Stomach (tissue), 19 donors: ENCODE measurements at places on chromosomes 4 and X. TPM values are rescaled to one million over a fixed set of nuclear protein-coding genes. Genes with fewer than 3 reads are reported as not detected.

The APLN gene
- 0.18 TPM for total RNA-seq

The JADE3 gene
- total RNA-seq: 0.58 TPM

The IGSF1 gene
- not detected for total RNA-seq

GRCh38 chr4:126986828-126987227 is 645.9 kb upstream of the INTU start:
- no peak overlapping the region for H3K27ac ChIP-seq
- H3K36me3 ChIP-seq: no peaks in the 10 kb centered on the region
- DNase-seq: no peak
- no peaks in the 10 kb centered on the region for H3K4me1 ChIP-seq
- no peak overlapping the region for H3K4me3 ChIP-seq
- H3K27me3 ChIP-seq: no peaks in the 10 kb centered on the region

GRCh38 chr4:8675906-8676305 is 83.3 kb downstream of the CPZ start:
- H3K4me3 ChIP-seq: no peak overlapping the region
- H3K27me3 ChIP-seq: no peaks in the 10 kb centered on the region
- H3K4me1 ChIP-seq: no peaks in the 10 kb centered on the region
- H3K36me3 ChIP-seq: no peaks in the 10 kb centered on the region

DNA sequence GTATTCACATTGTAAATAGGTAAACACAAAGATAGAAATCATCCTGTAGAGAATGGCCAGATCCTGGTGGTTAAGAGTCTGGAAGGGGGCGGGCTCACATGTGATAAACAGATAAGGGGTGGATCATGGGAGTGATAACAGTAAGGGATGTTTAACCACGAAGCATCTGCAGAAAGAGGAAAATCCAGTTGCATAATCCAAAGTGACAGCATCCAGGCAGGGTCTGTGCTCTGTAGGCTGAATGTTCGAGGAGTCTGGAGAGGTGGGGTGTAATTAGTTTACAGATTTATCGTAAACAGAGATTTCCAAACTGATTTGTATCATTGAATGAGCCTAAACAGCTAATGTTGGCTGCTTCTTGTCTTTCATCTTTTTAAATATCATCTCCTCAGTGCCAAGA is 1009.8 kb upstream of the SLIT2 start:
- H3K4me3 ChIP-seq: no peak overlapping the region
- H3K27ac ChIP-seq: no peak overlapping the region
- no peaks in the 10 kb centered on the region for H3K27me3 ChIP-seq
- DNase-seq: no peak

DNA sequence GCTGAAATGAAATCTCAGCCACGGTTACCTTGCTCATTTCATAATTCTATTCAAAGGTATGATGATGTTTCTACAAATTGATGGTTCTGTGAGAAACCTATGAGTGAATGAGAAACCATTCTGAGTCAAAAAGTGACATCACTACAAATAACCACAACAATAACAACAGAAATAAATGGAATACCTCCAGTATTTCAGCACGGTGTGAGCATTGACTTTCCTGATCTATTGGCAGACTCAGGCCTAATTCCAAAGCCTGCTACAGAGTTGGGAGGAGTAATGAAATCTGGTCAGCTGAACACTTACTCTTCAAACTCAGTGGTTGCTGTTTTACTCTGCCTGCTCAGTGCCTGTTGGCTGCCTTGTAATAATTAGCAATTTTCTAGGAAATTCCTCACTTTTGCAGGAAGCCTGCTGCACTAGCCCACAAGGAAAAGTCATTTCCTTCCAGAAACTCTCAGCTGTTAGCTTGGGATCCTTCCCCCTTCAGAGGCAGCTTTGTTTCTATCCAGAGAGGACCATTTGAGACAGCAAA is 18.8 kb upstream of the SYNPO2 start:
- H3K27me3 ChIP-seq: no peaks in the 10 kb centered on the region
- no peak overlapping the region for H3K4me3 ChIP-seq
- no peaks in the 10 kb centered on the region for H3K36me3 ChIP-seq
- H3K4me1 ChIP-seq: peaks cover 14% of the 10 kb centered on the region

DNA sequence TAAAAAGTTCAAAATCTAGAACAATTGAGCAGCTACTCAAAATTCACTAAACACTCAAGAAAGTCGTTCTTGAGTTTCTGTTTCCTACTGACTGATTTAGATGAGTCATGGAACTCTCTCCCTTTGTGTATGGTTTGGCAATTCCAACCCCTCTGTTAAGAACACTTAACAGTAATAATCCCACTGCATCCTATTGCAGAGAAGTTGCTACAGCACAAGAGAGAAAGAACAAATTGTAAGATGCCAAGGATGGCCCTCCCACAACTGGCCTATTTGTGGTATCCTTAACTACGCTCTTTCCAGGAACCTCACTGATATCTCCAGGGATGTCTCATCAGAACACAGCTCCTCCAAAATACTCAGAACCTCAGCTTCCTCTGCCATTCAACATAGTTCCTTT is 701.8 kb upstream of the TENM3 start:
- H3K27me3 ChIP-seq: no peaks in the 10 kb centered on the region
- H3K4me3 ChIP-seq: no peak overlapping the region
- no peak overlapping the region for H3K27ac ChIP-seq
- no peaks in the 10 kb centered on the region for H3K4me1 ChIP-seq
- no peak for DNase-seq
- H3K36me3 ChIP-seq: no peaks in the 10 kb centered on the region

DNA sequence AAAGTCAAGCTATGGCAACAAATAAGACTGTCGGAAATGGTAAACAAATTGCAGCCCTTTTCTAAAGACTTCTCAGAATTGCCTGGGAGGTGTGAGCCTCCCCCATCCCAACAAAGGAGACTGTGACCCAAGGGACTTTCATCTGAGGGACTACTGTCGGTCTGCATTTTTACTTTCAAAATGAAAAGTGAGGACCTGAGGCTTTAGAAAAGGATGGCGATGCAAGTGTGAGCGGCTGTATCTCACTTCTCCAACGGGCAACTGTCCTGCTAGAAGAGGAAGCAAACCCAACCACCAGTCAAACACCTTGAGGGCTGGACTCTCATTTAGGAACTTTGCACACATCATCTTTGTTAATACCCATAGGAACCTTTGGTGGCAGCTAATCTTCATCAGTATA is 62.6 kb upstream of the CLNK start:
- H3K4me3 ChIP-seq: no peak overlapping the region
- no peaks in the 10 kb centered on the region for H3K4me1 ChIP-seq
- no peaks in the 10 kb centered on the region for H3K36me3 ChIP-seq
- H3K27ac ChIP-seq: no peak overlapping the region

DNA sequence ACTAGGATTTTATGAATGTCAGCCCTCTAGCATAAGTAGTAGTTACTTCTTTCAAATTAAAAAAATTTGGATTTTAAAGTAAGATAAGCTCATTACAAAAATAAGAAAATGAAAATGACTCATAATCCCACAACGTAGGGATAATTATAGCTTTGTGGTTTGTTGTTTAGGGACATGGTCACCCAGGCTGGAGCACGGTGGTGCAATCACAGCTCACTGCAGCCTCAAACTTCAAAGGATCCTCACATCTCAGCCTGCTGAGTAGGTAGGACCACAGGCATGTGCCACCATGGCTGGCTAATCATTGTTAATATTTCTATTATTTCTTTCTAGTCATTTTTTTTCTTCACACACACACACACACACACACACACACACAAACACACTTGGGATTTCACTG is 57.6 kb downstream of the PLAC1 start:
- no peaks in the 10 kb centered on the region for H3K27me3 ChIP-seq
- H3K36me3 ChIP-seq: no peaks in the 10 kb centered on the region
- H3K4me1 ChIP-seq: no peaks in the 10 kb centered on the region
- no peak overlapping the region for H3K4me3 ChIP-seq

DNA sequence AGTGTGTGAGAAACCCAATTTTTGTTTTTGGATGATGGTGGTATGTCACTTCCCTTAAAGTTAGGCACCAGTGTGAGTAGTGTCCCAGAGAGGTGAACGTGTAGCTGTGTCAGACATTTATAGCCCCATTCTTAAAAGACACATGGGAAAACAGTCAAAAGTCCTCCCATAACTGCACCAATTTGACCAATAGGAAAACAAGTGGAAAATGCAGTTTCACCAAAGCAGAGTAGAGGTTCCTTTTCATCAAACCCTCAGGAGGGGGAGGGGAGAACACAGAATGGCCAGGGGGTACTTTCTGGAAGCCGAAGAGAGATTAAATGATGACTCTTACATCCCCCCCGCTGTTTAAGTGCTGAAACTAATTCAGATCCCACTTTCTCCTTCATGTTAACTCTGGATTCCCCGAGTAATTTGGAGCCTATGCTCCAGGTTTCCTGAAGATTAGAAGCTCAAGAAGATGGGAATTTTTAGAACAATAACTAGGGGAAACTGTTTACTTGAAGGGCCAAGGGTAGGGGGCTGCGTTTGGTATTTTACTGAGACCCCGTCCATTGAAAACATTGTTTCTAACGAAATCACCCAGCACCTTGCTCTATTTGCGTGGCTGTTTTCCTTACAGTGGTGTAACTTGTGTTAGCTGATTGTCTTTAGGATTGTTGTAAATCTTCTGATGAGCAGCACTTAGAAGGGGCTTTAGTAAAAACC is 2.1 kb upstream of the LEF1 start:
- H3K36me3 ChIP-seq: no peaks in the 10 kb centered on the region
- no peak overlapping the region for H3K27ac ChIP-seq

- H3K4me3 ChIP-seq: no peak overlapping the region
- H3K27me3 ChIP-seq: no peaks in the 10 kb centered on the region
- no peaks in the 10 kb centered on the region for H3K4me1 ChIP-seq
- H3K27ac ChIP-seq: no peak overlapping the region
- no peaks in the 10 kb centered on the region for H3K36me3 ChIP-seq
- DNase-seq: peak; percentile 26
Observed at GRCh38 chr4:121034017-121034416, 38.3 kb downstream of the NDNF start.

DNA sequence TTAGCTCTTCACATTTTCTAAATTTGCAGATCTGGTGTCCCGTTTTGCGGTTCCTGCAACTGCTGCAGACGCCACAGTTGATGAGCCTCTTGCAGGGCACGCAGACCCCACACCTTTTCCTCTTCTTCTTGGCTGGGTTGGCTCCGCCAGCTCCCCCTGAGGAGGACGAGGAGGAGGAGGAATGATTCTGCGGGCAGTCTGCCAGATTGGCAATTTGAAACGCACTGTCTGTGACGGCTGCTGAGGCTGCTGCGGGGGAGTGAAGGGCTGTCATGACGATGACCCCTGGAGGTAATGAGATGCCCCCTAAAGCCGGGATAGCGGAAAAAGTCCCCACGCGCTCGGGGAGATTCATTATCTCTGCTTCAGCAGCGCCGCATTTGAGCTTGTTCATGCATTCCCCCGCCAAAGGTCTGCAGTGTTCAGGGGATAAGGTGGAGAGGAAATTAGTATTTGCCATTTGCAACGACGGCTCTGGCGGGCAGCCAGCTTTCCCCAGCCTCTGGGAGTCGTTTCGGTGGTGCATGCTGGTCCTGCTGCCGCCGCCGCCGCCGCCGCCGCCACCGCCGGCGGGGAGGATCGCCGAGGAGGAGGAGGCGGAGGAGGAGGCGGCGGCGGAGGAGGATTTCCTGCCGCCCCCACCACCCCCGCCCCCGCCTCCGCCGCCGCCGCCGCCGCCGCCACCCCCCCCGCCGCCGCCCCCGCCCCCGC is 3.8 kb downstream of the CXXC4 start:
- H3K27ac ChIP-seq: peak overlapping the region; percentile 76
- H3K4me3 ChIP-seq: peak overlapping the region; percentile 65
- peaks cover 13% of the 10 kb centered on the region for H3K4me1 ChIP-seq
- peak; percentile 93 for DNase-seq

DNA sequence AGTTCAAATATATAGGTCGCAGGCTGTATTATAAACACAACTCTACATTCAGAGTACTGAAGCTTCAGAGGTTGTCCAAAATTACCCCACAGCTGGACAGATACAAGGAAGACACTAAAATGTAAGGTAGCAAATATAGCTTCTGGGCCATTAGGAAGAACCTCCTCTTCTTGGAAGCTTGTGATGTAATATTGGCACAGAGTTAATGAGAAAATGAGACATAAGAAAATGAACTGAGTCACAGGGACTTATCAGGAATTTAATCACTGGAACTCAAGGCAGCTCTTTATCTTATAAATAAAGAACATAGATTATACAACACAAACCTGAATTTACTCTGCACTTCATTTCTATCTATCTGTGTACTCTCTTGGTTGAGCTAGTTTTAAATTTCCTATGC is 344.7 kb downstream of the PCDH10 start:
- no peaks in the 10 kb centered on the region for H3K27me3 ChIP-seq
- H3K36me3 ChIP-seq: no peaks in the 10 kb centered on the region
- DNase-seq: no peak
- H3K27ac ChIP-seq: no peak overlapping the region

DNA sequence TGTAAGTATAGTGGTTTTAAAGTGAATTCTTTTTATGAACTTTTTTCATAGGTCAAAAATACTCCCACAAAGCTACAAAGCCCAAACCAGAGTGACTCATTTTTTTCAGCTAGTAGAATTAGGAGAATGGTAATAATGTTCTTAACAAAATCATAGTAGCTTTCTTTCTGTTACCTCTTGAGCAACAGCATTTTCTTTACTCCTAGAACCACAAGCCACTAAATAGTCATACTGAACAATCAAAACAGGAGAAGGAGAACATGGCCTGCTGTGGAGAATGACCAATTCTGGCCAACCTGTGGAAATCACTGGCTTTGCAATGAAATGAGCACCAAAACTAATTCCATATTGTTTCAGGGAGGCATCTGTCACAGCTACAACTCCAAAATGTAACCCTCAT is 112.9 kb downstream of the AMMECR1 start:
- no peak overlapping the region for H3K27ac ChIP-seq
- H3K27me3 ChIP-seq: peaks cover 4% of the 10 kb centered on the region
- no peaks in the 10 kb centered on the region for H3K4me1 ChIP-seq
- no peaks in the 10 kb centered on the region for H3K36me3 ChIP-seq
- no peak overlapping the region for H3K4me3 ChIP-seq

DNA sequence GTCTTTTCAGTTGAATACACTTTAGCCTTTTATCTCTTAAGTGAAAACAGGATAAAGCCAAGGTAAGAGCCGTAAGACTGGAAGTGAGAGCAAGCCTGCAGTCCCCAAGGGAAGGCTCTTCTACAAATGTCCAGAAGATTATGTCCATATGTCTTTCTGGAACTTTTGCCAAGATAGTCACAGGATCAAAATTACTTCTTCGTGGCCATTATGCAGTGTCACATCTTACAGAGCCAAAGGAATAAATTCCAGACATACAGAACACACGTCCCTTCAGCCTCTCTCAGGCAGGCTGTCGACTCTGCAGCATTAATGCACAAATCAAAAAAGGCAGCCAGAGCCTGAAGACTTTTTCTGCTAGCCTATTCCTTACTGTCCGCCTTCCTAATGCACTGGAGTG is 10.9 kb upstream of the GATB start:
- DNase-seq: peak; percentile 39
- H3K4me1 ChIP-seq: no peaks in the 10 kb centered on the region
- H3K4me3 ChIP-seq: no peak overlapping the region
- H3K27ac ChIP-seq: no peak overlapping the region
